Stimulated activated CD8-positive, alpha-beta memory T cell treated with anti-CD3 and anti-CD28 coated beads, Interleukin-12 subunit alpha, Interleukin-12 subunit beta, amount 100 ng/mL, for 1 hour (primary cell): ENCODE measurements at places on chromosomes 11 and 22.

- no peak for DNase-seq
These were observed 16.3 kb downstream of the OR52K2 start for GRCh38 chr11:4465407-4465806.

DNA sequence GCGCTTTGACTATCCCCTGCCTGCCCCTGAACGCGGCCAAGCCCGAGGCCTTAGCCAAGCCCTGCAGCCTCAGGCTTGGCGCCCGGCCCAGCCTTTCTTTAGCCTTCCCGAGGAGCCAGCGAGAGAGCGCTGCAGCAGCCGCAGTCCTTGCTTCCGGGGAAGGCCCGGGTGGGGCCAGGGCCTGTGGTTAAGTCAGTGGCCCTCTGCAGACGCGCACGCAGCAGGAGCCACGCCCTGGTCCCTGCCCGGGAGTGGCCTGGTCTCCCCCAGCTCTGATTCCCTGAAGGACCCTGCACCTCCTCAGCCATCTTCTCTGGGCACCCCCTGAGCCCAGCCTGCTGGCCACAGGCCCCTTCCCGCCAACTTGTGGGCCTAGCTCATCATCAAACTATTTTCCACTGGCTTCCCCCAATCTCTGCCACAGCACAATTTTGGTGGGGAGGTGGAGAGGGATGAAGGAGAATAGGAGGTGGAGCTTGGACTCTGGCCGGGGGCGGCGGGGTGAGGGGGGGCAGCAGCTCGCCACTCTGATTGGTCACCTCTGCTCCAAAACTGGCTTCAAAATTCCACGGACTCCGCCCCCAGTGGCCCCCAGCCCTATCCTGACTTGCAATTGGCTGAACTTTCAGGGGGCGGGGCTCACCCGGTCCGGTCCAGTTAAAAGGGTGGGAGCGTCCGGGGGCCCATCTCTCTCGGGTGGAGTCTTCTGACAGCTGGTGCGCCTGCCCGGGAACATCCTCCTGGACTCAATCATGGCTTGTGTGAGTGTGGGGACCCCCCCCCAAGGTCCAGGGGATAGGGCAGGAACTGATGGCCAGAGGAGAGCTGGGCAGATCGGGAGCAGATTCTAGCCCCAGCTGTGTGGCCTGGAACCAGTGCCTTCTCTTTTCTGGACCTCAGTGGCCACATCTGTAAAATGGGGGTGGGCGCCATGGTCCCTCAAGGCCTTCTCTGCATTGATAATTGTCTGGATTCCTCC lies at the start of gene LGALS1:
LGALS1 (plus strand) TSS at position 686 of the 979 bp plus-strand sequence; CDS start at position 753, 67 bp downstream.
- peak; percentile 44 for DNase-seq

GRCh38 chr22:45328822-45329529 lies 19.2 kb downstream of the FAM118A start:
- no peak for DNase-seq

GRCh38 chr11:121328967-121329679 lies 36.6 kb downstream of the SC5D start:
- DNase-seq, result no peak

DNA sequence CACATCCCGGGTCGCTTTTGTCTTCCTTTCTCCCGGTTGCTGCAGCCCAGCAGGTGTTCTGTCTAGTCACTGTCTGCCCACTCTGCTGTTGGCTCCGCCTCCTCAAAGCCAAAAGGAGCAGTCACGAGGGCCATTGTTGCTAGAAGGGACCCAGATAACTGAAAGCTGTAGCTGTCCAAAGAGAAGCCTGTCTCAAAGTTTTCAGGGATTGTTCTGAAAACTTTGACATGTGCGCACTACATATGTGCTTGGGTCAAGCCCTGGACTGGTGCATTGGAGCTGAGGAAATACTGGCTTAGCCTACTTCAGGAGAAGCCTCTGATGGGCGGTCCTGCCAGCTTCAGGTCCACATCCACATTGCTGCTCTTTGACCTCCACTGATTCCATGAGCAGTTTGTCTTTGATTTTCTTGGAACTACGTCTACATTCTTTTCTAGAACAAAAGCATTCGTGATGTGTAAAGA lies 8.8 kb upstream of the OR2AT4 start:
- no peak for DNase-seq

DNA sequence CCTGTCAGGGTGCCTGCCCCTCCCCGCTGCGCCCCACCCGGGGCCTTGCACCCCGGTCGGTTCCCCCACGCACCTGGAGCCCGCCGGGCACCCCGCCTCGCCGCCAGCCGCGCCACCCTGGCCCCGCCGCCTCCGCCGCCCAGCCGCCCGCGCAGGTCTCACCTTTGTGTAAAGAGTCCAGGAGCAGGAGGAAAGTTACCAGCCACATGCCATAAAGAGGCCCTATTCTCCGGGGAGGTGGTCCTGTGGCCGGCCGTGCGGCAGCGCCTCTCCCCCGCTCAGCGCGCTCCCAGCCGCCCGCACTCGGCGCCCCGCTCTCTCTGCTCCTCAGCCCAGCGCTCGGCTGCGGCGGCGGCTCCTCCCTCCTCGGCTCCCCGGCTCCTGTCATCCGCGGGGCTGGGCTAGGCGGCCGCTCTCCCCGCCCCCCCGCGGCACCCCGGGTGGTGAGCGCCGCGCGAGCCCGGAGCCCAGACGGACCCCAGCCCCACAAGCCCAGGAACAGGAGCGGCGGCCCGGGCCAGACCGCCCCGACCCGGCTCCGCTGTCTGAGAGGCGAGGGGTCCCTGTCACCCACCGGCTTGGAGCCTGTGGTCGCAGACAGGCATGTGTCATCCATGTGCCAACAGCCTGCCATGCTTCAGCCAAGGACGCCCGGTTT lies at the start of gene DSCAML1:
DSCAML1 (minus strand) TSS at position 345 of the 658 bp plus-strand sequence; CDS start at position 208, 137 bp downstream.
- peak; percentile 19 for DNase-seq

GRCh38 chr11:64541131-64541530 lies 49.9 kb upstream of the SLC22A12 start:
- DNase-seq, result no peak

- DNase-seq, result no peak
These were observed 93.6 kb upstream of the CRYBB3 start for GRCh38 chr22:25105817-25106650.

- DNase-seq, result no peak
These were observed 74.5 kb upstream of the CSNK2A3 start for GRCh38 chr11:11427542-11427941.

DNA sequence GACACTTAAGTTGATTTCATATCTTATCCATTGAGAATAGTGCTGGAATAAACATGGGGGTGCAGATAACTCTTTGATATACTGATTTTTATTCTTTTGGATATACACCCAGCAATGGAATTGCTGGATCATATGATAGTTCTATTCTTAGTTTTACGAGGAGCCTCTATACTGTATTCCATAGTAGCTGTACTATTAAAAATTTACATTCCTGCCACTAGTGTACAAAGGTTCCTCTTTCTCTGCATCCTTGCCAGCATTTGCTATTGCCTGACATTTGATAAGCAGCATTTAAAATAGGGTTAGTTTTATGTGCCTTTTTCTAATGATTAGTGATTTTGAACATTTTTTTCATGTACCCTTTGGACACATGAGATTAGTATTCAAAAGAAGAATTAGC lies 554.2 kb downstream of the JRKL start:
- DNase-seq, result no peak

DNA sequence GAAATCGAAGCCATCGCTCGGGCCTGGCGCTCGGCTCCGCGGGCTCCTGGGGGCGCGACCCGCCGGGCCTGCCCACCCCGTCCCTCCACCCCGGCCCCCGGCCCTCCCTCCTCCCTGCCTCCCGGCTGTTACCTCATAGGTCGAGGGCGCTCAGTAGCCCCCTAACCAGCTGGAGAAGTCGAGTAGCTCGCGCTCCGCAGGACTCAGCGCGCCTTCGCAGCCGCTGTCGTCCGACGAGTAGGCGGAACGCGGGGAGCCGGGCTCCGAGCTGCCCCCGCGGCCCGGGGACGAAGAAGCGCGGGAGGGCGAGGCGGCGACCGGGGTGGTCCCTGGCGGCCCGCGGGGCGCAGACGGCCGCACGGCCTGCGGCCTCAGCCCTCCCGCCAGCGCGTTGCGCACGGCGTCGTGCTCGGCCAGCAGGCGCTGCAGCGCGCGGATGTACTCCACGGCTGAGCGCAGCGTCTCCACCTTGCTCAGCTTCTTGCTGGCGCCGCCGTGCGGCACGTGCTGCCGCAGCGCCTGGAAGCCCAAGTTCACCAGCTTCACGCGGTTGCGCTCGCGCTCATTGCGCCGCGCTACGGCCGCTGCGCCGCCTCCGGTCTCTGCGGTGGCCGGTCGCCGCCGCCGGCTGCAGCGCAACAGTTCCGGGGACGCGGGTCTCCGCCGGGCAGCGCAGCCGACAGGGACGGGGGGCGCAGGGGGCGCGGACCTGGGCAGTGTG lies 627 bp downstream of the ASCL2 start:
- DNase-seq, result no peak

GRCh38 chr11:108825381-108825780 lies 160.5 kb downstream of the DDX10 start:
- DNase-seq, result no peak

GRCh38 chr22:29695129-29695926 lies 24.5 kb upstream of the CABP7 start:
- no peak for DNase-seq

- no peak for DNase-seq
These were observed 9.1 kb downstream of the PITPNM1 start for GRCh38 chr11:67496113-67496512.

- no peak for DNase-seq
These were observed 145.5 kb upstream of the ANO3 start for GRCh38 chr11:26186389-26186788.

DNA sequence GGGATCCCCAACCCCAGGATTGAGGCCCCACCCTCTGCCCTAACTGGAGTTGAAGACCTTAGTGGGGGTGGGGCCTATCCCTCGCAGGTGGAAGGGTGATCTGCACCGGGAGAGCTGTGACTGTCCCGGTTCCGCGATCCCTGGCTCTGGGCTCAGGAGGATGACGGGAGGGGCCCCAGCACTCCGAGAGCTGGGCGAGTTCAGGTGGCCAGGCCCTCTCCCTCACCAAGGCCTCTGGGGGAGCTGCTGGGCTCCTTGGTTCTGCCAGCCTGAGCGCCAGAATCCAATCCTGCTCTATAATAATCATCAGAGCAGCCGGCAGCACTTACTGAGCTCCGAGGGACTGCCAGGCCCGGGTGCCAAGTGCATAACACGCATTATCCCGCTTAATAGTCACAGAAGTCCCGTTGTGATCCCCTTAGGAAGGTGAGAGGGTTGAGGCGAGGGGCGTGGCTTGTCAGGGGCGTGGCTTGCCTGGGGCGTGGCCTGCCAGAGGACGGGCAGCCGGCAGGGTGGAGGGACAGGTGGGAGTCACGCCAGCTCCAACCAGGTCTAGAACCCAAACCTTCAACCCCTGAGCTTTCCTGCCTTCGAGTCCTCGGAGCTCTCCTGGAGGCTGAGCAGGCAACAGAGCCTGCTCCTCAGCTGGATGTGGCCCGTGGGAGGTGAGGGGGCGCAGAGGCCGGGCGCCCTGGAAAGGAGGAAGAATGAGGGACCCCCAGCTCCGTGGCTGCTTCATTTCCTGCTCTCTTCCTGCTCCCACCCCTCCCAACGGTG lies 7.3 kb upstream of the SYT7 start:
- DNase-seq, result peak; percentile 37

GRCh38 chr22:42925598-42925997 lies 68.5 kb upstream of the ARFGAP3 start:
- no peak for DNase-seq

DNA sequence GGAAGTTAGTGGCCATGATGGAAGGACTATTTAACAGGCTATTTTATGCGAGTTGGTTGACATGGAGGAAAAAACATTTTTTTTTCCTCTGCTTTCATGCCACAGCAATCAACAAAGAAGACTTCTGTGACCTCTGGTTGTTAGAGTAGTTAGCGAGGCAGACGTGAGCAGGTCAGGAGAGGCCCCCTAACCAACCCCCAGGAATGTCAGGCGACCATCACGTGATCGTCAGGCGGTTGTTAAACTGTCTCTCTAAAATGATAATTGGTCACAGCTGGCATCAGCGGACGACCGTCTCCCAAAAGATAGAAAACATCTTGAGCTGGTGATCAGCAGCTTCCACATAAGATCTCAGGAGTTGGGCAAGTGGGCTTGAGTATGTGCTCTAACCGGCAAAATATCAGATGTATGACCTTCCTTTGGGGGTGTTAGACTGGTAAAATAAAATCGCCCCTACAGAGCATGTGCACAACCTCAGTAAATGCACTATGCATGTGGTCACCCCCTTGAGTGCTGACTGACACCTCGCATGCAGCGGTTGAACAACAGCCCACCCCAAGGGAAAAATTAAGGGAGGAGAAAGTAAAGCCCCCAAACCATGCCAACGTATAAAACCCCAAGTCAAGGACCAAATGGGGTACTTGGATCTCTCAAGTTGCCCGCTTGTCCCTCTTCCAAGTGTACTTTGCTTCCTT lies 20.9 kb upstream of the NARS2 start:
- DNase-seq, result no peak

GRCh38 chr11:9265211-9266131 lies at the start of gene DENND5A:
Gene DENND5A (minus strand): TSS chr11:9265350. CDS start chr11:9265069, 281 bp downstream.
- DNase-seq, result peak; percentile 37

DNA sequence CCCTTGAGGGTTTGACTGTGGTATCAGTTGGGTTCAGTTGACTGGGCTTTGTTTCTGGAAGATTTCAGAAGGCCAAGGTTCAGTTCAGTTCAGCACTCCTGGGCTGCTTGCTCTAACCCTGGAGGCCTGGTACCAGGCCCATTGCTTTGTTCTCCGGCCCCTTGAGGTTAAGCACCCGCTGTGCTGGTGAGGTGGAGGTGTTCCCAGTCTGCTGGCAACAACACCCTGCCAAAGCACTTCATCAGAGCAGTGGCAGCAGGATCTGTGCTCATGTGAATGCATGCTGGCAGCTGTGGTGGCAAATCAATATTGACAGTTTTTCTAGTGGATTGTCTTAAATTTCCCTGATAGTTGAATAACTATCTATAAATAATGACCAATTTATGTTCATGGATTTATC lies 3.8 kb upstream of the SCGB1D1 start:
- DNase-seq, result no peak

GRCh38 chr11:116731821-116732220 lies 41.0 kb downstream of the BUD13 start:
- no peak for DNase-seq

DNA sequence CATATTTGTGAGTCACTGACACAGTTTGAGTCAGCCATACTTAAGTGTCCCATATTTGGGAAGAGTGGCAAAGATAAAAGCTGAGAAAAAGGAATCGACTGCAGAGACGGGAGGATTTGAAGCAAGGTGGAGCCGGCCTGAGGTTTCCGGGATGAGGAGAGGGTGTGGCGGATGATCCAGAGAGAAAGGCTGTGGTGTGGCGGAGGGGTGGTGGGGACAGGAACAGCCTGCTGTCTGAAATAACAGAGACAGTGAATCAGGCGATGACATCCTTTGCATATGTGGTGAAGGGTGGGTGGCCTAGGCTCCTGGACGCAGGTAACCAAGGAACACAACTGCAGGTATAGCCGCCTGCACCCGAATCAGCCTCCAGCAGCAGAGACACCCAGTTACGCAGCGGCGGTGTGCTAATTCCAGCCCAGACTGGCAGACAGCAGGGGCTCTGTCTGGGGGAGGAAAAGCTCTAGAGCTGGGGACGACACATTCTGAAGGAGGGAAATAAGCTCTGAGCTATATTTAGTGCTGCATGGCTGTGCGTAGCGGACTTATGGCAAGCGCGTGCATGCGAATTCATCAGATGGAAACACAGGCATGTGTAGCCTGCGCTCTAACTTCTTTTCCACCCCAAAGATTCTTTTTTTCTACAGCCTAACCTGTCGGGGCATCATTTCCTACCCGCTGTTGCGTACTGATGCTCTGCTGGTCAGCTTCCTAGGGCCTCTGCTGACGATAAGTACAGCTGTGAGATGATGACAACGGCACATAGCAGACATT lies 62.7 kb upstream of the BARX2 start:
- no peak for DNase-seq

GRCh38 chr22:35217527-35217926 lies 39.8 kb upstream of the HMGXB4 start:
- no peak for DNase-seq

- no peak for DNase-seq
These were observed 63.0 kb downstream of the TP53I11 start for GRCh38 chr11:44887636-44888035.

- DNase-seq, result no peak
These were observed 104.5 kb downstream of the CTTN start for GRCh38 chr11:70502677-70503467.
